DMS153 (cell line): ENCODE measurements at places on chromosomes 2 and 18.

- DNase-seq: no peak
Measured at GRCh38 chr2:171210864-171211431, 50.3 kb upstream of the TLK1 start.

GRCh38 chr2:51301381-51301780 is 269.4 kb upstream of the NRXN1 start:
- no peak for DNase-seq

- no peak for DNase-seq
Measured at GRCh38 chr2:218230882-218231281, 13.9 kb downstream of the ARPC2 start.

DNA sequence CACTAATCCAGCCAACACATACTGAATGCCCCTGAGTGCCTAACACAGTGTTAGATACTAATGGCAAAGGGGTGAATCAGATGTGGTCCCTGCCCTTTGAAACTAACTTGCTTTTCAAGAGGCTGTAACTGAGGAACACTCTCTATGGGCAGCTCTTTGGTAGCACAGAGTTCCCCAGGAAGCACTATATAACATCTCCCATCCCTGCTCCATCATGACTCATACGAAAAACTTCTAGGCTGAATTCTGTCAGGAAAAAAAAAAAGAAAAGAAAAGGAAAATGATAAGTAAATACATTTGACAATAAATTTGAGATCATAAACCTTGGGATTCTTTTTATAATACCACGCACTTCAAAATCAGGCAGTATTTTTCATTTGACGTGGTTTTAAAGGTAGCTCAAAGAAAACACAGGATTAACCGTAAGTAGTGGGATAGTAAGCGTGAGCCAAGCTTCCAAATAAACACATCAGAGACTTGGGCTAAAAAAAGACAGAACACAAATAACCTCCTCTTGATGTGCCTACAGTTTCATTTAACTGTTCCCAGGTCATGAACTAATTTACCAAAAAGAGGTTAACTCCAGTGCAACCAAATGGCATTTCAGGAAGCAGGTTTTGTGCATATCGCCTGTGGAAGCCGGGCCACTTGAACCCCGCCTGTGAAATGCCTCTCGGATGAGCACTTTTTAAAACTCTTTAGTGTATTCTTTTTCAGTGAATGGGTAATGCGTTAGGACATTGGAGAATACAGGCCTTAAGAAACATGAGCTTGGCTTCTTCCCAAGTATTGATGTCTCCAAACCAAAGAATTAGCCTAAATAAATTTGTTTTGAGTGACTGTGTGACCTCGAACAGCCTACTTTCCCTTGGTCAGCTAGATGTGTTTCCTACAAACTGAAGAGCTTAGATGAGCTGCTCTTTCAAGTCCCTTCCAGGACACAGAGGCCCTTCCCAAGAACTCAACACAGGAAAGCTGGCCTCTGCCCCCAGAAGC is 42.0 kb downstream of the RDH14 start:
- DNase-seq: no peak

DNA sequence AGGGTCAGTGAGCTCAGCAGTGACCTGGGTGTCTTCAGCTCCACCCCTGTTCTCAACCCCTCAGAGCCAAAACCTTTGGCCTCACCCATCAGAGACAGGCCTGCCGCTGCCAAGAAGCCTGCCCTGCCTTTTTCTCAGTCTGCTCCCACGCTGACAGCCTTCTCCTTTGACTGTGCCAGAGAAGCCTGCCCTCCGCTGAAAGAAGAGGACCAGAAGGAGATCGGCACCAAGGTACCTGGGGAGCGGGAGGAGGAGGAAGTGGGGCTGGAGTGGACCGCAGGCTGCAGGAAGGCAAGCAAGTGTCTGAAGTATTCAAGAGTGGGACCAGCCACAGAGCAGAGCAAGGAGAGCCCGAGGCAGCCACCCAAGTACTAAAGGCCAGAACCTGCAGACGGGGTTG is 33.2 kb downstream of the TOGARAM2 start:
- DNase-seq: no peak

GRCh38 chr2:136167721-136168475 is 49.9 kb upstream of the CXCR4 start:
- DNase-seq: no peak

DNA sequence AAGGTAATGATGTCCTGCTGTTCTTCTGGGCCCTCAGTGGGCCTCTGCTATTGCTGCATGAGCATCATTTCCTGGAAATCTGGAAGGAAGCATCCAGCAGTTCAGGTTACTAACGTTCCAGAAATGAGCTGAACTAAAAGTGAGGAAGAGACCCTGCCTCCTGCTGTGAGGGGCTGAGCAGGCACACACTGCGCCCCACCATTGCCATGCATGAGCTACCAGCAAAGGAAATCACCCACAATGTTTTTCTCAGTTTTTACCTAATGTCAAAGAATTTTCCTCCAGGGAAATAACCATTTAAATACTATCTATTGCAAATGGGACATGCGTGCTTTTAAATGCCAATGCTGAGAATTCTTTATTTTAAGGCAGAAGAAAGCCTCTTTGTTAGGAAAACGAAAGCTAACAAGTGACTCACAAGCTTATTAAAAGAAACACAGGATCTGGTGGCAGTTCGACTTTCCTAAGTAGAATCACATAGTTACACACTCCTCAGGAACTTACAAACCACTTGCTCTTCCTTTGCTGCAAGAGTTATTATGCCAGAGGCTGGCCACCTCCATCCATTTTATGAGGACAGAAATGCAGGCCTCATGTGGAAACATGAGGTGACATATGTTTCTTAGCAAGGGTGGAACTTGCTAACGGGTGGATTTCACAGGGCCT is 152.6 kb upstream of the TTC39C start:
- DNase-seq: no peak

- DNase-seq: no peak
Measured at GRCh38 chr18:22556222-22557167, 138.8 kb upstream of the CTAGE1 start.

DNA sequence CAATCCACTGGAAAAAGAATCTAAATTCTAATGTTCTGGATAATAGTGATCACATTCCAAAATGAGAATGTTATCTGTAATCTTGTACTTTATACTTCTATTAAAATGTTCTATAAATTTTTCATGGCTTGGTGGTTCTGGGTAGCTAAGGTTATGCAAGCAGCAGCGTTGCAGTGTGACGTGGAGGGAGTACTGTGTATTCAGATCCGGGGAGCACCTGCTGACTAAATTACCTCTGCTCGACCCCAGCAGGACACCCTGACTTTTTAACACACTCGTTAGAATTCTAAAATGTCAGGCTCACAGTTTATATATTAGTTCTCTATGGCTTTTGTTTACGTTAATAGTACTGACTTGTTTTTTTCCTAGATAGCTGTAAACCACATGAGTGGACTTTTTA is 13.0 kb downstream of the ATIC start:
- no peak for DNase-seq

DNA sequence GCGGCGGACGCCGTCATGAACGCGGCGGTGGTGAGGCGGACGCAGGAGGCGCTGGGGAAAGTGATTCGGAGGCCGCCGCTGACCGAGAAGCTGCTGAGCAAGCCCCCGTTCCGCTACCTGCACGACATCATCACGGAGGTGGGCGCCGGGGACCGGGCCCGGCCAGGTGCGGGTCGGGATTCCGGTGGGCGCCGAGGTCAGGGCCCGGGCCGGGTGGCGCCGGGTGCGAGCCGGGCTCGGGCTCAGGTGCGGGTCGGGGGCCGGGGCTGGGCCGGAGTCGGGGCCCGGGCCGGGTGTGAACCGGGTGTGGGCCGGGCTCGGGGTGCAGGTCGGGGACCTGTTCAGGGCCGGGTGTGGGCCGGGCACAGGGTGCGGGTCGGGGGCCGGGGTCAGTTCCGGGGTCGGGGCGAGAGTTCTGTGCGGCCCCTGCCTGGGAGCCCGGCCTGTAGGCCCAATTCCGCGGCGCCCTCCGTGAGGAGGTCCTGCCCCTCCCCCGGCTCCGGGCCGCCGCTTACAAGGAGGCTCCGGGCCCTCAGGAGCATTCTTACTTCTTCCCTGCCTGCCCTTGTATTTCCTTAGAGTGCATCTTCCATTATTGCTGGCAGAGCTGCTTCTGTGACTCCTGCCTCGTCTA is 447 bp downstream of the TRAF3IP1 start:
- DNase-seq: no peak

DNA sequence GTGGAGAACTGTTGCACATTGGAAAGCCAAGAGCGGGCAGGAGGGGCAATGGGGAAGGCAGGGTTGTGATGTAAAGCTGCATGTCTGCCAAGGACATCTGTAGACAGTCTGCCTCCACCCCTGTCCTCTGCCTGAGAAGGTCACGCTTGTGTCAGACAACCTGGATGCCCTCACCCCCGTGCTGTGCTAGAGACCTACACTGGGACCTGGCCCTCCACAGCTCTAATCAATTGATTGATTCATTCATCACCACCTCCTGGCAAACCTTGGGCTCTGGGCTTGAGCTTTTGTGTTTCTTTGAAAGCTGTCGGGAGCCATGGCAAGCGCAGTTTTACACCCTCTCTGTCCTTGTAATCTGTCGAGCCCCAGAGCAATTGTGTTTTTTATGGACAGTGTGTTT is 41.1 kb downstream of the MARCO start:
- no peak for DNase-seq

DNA sequence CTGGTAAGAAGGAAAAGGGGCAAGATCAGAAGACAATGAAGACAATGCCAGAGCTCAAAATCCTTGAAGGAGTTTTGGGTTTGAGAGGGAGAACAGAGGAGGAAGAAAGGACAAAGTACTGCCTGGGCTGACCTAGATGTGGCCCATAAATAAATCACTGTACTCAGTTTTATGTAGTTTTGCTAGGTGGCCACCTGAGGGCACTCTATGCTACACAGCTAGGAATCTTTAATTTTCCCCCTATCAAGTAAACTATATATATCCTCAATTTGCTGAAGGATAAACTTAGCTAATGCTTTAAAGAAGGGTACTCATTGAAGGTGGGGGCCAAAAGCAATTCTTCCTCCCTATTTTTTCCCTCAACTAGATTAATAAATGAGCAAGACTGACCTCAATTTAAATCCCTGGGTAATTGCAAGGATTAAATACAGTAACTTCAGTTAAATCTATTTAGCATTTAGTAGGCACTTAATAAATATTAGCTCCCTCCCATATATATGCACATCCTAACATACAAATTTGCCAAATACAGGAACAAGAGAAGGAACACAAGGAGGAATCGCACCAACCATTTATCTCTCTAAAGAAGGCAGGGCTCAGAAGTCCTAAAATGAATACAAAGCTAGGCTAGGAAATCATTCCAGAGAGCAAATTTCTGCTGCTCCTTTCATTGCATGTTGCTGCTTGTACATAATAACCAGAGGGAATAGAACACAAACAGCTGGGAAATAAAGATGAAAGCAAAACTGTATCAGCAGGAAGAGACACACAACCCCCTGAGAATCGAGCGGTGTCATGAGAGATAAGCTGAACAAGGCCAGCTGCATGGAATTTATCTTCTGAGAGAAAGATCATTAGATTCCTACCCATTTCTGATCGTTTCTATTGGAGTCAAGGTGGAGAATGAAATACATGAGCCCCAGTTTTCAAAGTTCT is 540.1 kb downstream of the NRXN1 start:
- DNase-seq: peak; percentile 20

- no peak for DNase-seq
Measured at GRCh38 chr2:31216734-31217133, 581 bp downstream of the CAPN14 start.

DNA sequence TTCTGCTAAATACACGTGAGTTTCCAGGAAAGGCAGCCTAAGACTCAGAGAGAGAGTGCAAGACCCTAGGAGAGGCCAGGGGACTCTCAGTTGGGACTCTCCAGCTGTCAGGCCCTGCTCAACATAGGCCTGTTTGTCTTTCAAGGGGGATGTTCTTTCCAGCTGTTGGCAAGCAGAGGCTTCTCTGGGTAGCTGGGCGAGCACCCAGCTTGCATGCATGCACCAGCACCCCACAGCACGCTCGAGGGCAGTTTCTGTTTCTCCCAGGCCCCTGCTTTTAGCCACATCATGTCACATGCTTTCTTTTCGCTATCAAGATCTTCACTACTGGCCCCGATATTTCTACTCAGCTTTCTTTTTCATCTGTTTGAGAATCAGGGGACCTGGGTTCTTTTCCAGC is 479.3 kb upstream of the HS6ST1 start:
- no peak for DNase-seq

- DNase-seq: peak; percentile 79
Measured at GRCh38 chr2:183244300-183244844, 120.1 kb downstream of the NUP35 start.

- no peak for DNase-seq
Measured at GRCh38 chr18:31046916-31047315, 4.4 kb upstream of the DSC3 start.

- DNase-seq: peak; percentile 0
Measured at GRCh38 chr18:22136395-22136794, 33.0 kb upstream of the GATA6 start.

- no peak for DNase-seq
Measured at GRCh38 chr2:43152741-43153647, 73.4 kb downstream of the ZFP36L2 start.

DNA sequence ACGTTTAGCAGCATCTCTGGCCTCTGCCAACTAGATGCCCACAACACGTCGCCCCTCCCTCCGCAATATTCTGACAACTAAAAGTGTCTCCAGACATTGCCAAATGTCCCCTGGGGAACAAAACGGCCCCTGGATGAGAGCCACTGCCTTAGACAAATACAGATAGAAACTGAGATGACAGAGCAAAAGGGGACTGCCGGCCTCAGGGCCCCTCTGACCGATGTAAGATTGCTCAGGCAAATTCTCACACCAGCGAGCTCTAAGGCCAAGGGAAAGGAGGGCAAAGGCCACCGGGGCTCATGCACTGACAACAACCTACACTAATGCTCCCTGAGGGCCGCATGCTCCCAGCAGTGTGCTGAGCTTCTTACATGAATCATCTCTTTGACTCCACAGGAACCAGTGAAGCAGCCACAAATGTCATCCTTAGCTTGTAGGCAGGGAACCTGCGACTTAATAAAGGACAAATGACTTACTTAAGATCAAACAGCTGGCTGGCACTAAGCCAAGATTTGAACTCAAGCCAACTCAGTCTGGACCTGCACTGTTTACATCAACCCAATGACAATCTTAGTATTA is 228.5 kb downstream of the TTC32 start:
- DNase-seq: no peak

GRCh38 chr2:227701556-227701955 is 16.3 kb downstream of the SLC19A3 start:
- no peak for DNase-seq

GRCh38 chr18:38241736-38242135 is 676.1 kb upstream of the CELF4 start:
- DNase-seq: no peak

- no peak for DNase-seq
Measured at GRCh38 chr2:36700311-36700710, 3.8 kb downstream of the VIT start.

DNA sequence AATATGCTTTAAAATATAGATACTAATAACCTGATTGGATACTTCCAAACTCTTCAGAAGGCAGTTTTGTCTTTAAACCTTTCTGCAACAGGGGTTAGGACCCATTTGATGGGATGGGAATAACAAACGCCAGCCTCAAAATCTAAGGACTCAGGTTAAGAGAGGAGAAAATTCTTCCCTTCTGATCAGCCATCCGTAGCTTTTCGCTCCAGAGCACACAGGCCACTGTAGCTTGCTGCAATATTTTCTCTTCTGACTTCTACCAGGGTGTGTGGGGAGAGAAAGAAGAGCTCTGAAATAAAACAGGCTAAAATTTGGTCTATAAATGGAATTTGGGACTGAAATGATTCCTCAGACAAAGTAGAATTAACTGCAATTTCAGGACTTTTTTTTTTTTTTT is 95.1 kb downstream of the ALPK2 start:
- DNase-seq: no peak

GRCh38 chr2:223758131-223758840 is 79.1 kb downstream of the AP1S3 start:
- no peak for DNase-seq
